Kidney glomerular epithelial cell (primary cell): ENCODE measurements at places on chromosomes 11 and 22.

GRCh38 chr11:66081505-66081904 lies 11.4 kb downstream of the PACS1 start:
- no peak for DNase-seq

GRCh38 chr11:119152604-119153003 lies 3.8 kb downstream of the ABCG4 start:
- no peak for DNase-seq

DNA sequence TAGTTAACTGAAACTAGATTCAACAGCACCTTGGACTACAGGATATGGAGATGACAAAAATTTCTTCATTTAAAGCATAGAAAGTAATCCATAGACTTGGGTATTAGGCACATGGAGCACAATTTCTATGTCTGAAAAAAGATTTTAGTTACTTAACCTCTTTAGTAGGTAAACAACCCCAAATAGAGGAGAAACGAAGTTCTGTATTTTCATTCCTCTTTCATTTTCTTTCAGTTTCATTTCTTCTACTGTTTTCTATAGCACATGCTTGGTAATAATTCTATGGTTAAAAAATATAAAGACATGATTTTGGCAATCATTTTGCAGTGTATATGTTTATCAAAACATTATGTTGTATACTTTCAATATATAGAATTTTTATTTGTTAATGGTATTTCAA lies 99.5 kb downstream of the CASP12 start:
- no peak for DNase-seq

GRCh38 chr22:29078036-29078868 lies 5.4 kb downstream of the KREMEN1 start:
- no peak for DNase-seq

GRCh38 chr11:12248330-12248729 lies 129.0 kb upstream of the PARVA start:
- DNase-seq = no peak

DNA sequence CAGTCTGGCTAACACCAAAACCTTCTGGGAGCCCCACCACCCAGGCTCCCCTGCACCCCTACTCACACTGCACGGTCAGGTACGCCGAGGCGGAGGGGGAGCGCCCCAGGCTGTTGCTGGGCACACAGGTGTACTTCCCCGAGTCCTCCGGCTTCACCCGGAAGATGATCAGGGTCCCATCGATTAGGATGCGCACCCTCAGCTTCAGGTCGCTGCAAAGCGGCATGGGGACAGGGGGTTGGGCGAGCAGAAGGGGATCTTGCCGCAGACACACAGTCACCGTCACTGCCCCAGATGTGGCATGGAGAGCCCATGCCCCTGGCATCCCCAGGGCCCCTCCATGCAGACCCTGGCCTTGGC lies 21.2 kb downstream of the IGSF9B start:
- no peak for DNase-seq
